Stimulated activated CD4-positive, alpha-beta T cell treated with anti-CD3 and anti-CD28 coated beads, Interleukin-1b, Interleukin-23, amount 100 ng/mL, for 24 hours (primary cell): ENCODE measurements at places on chromosomes 12 and 14.
A peak's percentile ranks its signal among the peaks of the same experiment; 100 is the strongest.

DNA sequence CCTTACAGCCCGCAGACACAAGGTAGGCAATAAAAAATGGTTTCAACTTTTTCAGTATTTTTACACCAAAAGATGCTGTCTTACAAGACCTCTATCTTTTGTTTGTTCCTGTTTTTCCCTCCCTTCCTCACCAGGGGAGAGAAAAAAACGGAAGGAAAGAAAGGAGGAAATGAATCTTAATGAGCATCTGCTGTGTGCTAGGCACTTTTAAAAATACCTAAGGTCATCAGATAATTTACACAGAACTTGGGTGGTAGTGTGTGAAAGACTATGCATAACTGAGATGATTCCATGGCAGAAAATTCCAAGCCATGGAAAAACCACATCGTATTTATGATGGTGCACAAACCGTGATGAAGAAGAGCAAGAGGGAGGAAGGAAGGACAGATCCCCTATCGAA lies 121.2 kb downstream of the DIP2B start:
- no peak for DNase-seq

DNA sequence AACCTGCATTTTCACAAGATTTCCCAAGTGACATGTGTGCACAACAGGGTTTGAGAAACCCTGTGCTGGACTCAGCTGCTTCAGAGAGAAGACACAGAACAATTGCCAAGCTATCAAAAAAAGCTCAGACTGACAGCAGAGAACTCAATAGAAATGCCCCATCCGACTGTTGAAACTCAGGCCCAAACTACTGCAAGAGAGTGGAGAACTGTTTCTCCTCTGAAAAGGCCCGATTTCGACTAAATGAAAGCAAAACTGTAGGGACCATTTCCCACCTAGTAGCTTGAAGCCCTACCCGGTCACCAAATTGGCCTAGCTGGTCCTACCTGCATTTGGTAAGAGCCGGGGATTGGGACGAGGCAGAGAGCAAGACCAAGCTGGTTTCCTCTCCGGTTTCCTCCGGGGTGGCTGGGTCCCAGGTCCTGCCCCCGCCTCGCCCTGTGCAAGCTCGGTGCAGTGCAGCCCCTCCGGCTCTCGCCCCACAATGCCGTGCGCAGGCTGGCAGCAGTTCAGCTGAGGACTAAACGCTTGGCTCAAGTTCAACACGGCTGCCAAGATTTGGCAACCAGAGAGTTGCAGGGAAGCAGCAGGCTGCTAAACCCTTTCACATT lies 1180.6 kb downstream of the VRK1 start:
- DNase-seq = peak; percentile 71

GRCh38 chr12:111311011-111311410 lies 57.9 kb downstream of the PHETA1 start:
- DNase-seq = no peak

DNA sequence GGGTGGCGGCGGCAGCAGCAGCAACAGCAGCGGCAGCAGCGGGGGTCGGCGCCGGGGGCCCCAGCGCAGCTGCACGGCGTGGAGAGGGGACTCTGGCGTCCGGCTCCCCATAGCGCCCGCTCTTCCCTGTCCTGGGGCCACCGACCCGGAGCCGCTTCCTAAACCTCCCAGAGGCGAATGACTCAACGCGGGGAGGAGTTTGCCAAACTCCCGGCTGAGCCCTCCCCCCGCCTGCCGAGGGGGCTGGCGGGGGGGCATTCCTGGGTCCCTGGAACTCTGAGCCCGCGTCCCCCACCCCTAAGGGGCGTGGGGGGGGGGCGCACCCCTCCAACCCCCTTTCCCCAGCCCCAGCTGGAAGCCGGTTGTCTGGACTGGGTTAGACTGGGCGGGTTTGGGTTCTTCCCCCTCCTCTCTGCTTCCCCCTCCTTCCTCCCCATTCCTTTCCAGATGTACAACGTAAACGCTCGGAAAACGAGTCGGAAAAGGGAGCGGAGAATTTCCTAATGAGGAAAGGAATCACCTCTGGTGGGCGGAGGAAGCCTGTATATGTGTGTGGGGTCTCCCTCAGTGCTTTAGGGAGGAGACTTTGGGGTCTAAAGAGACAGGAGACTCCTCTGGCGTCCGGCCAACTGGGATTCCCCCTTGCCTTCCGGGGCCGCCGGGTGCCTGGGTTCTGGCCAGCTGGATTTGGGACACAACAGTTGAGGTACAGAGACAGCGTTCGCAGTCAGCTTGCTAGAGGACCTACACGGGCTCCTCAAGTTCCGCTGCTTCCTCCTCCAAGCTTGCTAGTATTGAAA lies at the start of gene ITGA5:
TSS of gene ITGA5 (minus strand) at position 179 of the 800 bp plus-strand sequence. CDS start at position 111, 68 bp downstream.
- DNase-seq = no peak

- no peak for DNase-seq
Observed at GRCh38 chr12:108732489-108733229, 1.3 kb upstream of the CORO1C start.

DNA sequence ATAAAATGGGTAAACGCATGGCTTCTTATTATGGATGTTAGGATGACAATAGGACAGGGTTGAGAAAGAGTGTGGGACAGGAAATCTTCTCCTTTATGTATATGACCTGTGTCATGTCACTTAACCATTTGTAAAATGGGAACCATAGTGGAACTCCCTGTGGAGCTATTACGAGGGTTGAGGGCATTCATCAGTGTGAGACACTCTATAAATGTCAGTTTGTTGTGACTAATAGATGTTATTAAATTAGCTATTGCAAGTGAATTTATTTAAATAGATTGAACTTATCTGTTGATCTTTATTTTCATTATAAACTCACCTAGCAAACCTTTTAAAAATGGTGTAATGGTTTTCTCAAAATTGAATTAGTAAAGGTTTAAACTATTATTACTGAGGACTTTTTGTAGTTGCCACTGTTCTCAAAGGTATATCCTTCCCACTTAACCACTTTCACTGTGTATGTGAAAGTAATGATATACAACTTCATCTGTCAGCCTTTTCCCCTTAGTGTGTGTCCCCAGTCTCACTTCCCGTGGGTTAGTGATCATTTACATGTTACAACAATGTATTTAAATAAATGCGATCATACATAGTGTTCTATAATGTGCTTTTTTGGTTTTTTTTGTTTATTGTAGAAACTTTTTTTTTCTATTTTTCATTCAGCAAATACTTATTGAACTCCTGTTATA lies 17.1 kb downstream of the HELB start:
- no peak for DNase-seq

DNA sequence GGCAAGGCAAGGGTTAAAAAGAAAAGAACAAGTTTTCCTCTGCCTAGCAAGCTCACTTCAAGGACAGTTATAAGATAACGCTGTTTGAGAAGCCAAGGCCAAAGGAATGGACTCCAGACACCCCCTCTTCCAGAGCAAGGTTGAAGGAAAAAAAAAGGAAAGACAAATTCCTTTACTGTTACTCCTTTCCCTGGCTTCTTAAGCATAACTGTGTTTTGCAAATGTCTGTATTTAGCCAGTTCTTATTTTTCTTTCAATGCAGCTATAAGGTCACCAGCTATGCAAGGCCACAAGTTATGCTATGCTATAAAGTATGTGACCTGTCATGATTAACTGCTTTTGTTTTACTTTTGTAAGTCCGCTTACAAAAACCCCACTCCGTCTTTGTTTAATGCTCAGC lies 26.6 kb downstream of the ZNF410 start:
- no peak for DNase-seq

DNA sequence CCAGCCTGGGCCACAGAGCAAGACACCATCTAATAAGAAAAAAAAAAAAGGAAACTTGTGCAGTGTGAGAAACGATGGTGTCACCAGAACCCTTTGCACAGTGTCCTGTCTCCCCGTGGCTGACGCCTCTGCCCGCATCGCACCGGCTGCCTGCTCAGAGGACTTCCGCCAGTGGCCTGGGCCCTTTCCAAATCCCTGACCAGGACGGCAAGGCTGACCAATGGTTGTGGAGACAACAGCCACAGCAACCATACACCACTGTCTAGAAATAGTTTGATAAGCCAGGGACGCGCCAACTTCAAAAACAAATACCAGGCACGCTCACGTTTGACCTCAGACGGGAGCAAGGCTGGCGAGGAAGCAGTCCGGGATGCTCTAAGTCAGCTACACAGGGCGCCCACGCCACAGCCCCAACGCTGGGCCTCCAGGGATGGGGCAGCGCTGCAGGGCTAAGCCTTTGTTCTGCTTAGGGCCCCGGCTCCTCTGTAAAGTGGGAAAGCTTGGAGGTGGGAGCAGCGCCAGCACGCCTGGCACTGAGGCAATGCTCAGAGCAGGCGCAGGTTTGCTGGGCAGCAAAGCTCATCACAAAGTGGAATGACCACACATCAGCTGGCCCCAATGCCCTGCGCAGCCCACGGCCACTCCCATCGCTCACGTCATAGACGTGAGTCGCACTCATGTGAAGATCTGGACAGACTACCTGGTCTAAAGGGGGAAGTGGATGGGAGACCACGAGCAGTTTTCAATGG lies 12.5 kb downstream of the PGAM5 start:
- DNase-seq = no peak

DNA sequence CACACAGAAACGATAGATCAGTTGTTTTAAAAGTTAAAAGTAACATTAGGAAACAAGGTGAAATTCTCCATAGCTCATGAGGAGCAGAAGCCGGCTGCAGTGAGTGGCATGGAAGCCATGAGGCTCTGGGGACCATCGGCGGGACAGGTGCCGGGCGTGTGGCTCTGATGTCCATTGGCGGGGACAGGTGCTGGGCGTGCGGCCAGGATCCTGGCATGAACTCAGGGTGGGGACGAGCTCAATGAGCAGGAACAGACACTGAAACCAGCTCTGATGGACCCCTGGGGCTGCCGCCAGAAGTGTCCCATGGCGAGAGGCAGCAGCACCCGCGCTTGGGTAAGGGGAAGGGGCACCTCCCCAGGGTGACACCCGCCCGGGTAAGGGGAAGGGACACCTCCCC lies 75.1 kb downstream of the NOC4L start:
- no peak for DNase-seq

DNA sequence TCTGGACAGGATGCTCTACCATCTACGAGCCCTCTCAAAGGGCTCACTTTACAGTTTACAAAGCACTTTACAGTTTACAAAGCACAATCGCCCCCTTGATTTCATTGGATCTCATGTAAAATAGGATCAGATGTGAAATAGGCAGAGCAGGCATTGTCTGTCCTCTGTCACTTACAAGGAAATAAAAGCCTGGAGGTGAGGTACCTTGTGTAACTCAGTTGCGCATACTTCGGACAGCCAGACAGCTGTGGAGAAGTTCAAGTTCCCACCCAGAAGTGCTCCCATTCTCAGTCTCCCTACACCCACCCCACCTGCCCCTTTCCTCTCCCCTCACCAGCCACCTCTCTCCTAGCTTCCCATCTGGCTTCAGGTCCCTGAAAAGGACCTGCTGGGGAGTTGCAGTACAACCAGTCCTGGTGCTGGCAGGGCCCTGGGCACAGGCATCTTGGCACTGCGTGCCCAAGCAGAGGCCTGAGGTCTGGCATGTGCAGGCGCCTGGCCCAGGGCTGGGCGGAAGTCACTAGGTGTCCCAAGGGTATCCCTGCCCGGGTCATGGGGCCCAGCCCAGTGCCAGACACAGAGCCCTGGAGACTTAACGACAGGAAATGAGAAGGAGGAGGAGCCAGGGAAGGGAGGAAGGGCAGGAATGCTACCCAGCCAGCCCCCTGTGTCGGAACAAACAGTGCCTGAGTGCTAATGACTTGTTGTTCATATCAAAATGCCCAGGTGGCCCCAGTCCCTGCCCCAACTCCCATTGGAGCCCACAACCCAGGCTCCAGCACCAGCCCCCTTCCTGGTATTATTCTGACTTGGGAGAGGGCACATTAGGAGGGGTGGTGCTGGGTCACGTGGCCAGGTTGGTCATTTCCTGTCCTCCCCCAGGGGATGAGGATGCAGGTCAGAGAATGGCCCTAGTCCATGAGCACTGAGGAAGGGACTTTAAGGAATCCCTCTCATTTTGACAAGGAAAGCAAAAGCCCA lies 5.4 kb downstream of the RAPGEF3 start:
- no peak for DNase-seq

DNA sequence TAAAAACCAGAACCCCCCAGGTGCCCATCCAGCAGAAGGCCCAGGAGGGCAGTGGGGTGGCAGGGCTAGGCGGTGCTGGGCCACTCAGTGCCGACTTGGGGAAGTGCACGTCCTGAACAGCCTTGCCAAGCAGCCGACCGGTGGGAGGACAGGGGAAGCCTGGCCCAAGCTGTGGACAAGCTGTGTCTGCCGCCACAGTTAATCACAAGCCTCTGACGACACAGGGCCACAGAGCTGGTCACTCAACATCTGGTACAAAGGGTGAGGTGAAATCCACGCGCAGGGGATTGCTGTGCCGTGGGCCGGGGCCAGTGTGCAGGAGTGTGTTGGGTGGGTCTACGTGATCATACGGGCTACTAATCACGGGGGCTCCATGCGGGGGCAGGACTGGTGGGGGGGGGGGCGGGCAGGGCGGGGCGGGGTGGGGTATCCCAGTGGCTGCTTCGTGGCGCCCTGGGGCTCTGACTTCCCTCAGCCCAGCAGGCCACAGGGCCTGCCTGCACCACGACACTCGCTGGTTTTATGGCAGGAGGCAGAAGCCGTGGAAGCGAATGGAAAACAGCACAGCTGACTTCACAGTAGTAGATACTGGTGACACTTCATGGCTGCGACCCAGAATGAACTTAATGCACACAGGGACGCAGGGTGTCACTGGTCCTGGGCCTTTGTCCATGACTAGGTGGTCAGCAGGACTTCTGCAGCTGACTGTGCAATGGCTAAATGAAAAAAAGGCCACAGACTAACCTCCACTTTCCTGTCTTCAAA lies 10.2 kb downstream of the AMN start:
- no peak for DNase-seq

- no peak for DNase-seq
Observed at GRCh38 chr12:109951751-109952150, 44.4 kb downstream of the GIT2 start.

GRCh38 chr12:111368291-111368787 lies 556 bp downstream of the PHETA1 start:
- DNase-seq = no peak

DNA sequence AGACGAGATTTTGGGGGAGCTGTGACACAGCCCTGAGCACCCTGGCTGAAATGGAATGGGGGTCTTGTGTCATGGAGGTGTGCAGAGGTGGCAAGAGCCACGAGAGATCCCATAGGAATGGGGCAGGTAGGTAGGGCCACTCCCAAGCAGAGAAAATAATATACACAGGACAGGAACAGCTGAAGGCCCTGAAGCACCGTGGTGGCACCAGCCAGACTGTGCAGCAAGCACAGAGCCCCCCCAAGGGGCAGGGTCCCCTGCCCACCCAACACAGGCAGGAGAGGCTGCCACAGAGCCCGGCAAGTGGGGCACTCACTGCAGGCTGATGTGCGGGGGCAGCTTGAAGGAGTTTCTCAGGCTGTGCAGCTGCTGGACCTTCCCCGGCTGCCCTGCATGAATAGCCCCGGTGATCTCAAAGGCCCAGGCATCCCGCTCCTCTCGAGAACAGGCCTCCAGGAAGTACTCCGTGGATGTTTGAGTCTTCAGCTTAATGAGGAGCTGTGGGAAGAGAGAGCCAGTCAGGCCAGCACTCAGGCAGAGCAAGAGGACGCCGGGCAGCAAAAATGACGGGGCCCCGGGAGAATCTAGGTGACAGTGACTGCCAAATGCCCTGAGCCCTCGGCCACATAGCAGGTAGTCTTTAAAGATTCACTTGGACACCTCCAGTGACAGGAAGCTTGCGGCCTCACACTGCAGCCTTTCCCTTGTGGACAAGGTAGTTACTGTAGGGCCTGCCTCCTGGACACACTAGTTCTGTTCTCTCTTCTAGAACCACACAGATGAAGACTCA lies 16.7 kb downstream of the PLEK2 start:
- no peak for DNase-seq

- no peak for DNase-seq
Observed at GRCh38 chr12:115308918-115309317, 624.9 kb upstream of the TBX3 start.
